Neural progenitor cell (in vitro differentiated cells): ENCODE measurements at places on chromosomes 4 and X. TPM values are rescaled to one million over a fixed set of nuclear protein-coding genes. Genes with fewer than 3 reads are reported as not detected.

The ZNF518B gene
- total RNA-seq = 85.8 and 158 TPM in 2 replicates

DNA sequence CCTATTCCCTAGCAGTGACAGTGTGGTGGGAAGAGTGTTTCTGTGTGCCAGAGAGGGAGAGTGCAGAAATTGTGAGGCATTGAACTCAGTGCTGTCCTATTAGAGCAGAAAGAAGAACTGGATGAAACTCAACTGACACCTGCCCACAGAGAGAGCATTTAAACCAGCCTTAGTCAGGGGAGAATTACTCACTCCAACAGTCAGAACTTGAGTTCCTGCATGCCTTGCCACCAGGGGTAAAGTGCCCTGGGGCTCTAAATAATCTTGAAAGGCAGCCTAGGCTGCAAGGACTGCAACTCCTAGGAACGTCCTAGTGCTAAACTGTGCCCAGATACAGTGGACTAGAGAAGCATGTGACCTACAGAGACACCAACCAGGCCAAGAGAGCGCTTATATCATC lies 12.8 kb downstream of the CYSLTR1 start:
- DNase-seq = no peak
- H3K27ac ChIP-seq = no peak overlapping the region
- H3K4me3 ChIP-seq = no peak overlapping the region
- H3K27me3 ChIP-seq = no peaks in the 10 kb centered on the region
- no peaks in the 10 kb centered on the region for H3K36me3 ChIP-seq
- no peaks in the 10 kb centered on the region for H3K4me1 ChIP-seq

GRCh38 chr4:7289589-7289988 lies 97.3 kb downstream of the SORCS2 start:
- H3K4me1 ChIP-seq = peaks cover 11% of the 10 kb centered on the region
- no peak overlapping the region for H3K27ac ChIP-seq
- no peak for DNase-seq
- no peaks in the 10 kb centered on the region for H3K36me3 ChIP-seq
- no peaks in the 10 kb centered on the region for H3K27me3 ChIP-seq
- H3K4me3 ChIP-seq = no peak overlapping the region

DNA sequence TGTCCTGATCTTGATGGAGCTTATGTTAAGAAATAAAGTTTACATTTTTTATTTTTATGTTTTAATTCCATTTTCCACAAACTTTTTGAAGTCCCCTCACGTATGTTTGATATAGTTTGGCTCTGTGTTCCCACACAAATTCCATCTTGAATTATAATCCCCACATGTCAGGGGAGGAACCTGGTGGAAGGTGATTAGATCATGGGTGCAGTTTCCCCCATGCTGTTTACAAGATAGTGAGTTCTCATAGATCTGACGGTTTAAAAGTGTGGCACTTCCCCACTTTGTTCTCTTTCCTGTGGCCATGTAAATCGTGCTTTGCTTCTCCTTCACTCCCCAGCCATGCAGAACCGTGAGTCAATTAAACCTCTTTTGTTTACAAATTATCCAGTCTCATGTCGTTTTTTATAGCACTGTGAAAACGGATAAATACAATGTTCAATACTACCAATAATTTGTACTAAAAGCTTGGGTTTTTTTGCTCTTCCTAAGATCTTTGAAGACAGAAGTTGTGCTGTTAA lies 89.8 kb downstream of the PAPSS1 start:
- DNase-seq = no peak
- H3K27me3 ChIP-seq = no peaks in the 10 kb centered on the region
- H3K27ac ChIP-seq = no peak overlapping the region
- no peaks in the 10 kb centered on the region for H3K4me1 ChIP-seq

The AVPR2 gene
- total RNA-seq = not detected in 2 replicates
